H1 (cell line): ENCODE measurements at places on chromosomes 12 and 14. TPM values are rescaled to one million over a fixed set of nuclear protein-coding genes. Genes with fewer than 3 reads are reported as not detected.

Gene DPY19L2
- 1.1 and 2.2 TPM in 2 replicates for polyA plus RNA-seq

Gene RFX4
- 0.05 and 0.06 TPM in 2 replicates for polyA plus RNA-seq

Gene NID2
- polyA plus RNA-seq, result 12.6 and 16.5 TPM in 2 replicates

Gene RNU4-1
- under 0.01 TPM in 2 replicates for polyA plus RNA-seq

Gene KRR1
- 2.4 and 6.1 TPM in 2 replicates for polyA plus RNA-seq

Gene SRRM4
- 0.35 and 0.53 TPM in 2 replicates for polyA plus RNA-seq
